ENCODE measurements at places on chromosomes 13 and 19. TPM values are rescaled to one million over a fixed set of nuclear protein-coding genes. Genes with fewer than 3 reads are reported as not detected.
A peak's percentile ranks its signal among the peaks of the same experiment; 100 is the strongest.

- DNase-seq = peak; percentile 31
These were observed at the start of gene CRTC1 for GRCh38 chr19:18683109-18683957. Gene CRTC1 (plus strand): TSS chr19:18683680. CDS start chr19:18683703, 23 bp downstream.

DNA sequence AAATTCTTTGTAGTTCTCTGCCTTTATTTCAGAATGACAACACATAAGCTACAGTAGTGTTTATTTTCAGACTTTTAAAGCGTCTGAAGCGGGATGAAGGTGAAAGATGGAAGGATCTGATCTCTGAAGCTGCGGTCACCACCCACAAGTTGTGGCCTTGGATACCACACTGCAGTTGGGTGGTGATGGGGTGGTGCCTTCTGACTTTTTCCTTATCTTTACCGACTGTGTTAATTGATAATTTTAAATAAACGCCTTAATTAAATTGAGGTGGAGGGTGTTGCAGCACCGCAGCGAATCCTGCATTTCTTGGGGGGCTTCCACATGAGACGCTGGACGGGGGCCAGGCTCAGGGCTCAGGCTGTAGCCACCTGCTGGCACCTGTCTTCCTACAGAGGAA is 1.3 kb downstream of the TFDP1 start:
- DNase-seq = no peak

- DNase-seq = peak; percentile 65
These were observed 9.3 kb upstream of the SYT5 start for GRCh38 chr19:55189403-55189835.

DNA sequence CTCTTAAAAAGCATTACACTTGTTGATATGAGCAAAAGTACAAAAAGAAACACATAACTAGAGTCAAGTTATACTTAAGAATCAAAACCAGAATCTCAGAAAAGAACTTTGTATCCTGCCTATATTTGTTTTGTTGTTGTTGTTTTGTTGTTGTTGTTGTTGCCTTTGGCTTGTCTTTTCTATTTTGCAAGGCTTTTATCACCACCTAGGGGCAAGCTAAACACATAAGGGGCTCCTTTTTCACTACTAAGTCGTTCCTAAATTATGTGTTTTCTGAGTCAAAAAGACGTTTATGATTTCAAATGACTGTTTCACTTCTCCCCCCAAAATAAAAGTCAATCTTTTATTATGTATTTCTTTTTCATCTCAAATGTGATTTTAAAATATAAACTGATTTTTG is 250.2 kb downstream of the RBM26 start:
- DNase-seq = no peak

GRCh38 chr13:73894995-73895571 is 239.1 kb downstream of the KLF12 start:
- DNase-seq = no peak

The GARIN5A gene
- 8.5 TPM for total RNA-seq

The CBY2 gene
- total RNA-seq = not detected

The REXO1 gene
- 18.8 TPM for total RNA-seq

All from kidney epithelial cell (primary cell).